ENCODE measurements at places on chromosomes 12 and 14. TPM values are rescaled to one million over a fixed set of nuclear protein-coding genes. Genes with fewer than 3 reads are reported as not detected.

The IQSEC3 gene
- total RNA-seq, result 0.44 TPM

- no peak for DNase-seq
Observed at GRCh38 chr14:67502867-67503266, 14.3 kb upstream of the TMEM229B start.

DNA sequence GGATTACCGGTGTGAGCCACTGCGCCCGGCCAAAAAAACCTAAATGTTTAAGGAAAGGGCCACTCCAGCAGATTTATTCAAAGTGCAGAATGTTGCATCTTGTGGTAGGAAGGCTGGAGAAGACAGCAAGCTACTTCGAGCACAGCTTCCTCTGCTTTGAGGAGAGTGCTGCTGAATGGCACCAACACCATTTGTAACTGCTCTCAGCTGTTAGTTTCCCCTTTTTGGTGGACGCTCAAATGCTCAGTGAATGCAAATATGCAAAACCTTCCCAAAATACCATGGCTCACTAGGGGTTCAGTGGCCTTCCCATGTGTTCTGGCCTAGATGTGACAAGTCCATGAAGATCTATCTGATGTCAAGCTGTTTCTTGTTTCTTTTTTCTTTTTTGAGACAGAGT is 2.9 kb upstream of the TDRD9 start:
- no peak for DNase-seq

- no peak for DNase-seq
Observed at GRCh38 chr12:24901576-24902461, 47.1 kb downstream of the BCAT1 start.

GRCh38 chr14:81324011-81324410 is 76.1 kb downstream of the STON2 start:
- DNase-seq, result no peak

- peak; percentile 19 for DNase-seq
Observed at GRCh38 chr12:62466018-62466593, 520 bp upstream of the MON2 start.

- DNase-seq, result peak; percentile 32
Observed at GRCh38 chr12:89469361-89469760, 55.2 kb downstream of the GALNT4 start.

The WNT1 gene
- 0.60 TPM for total RNA-seq

The NOS1 gene
- total RNA-seq, result not detected

The GPR65 gene
- total RNA-seq, result 11.6 TPM

- no peak for DNase-seq
Observed at GRCh38 chr14:94116701-94117100, 6.2 kb downstream of the IFI27 start.

DNA sequence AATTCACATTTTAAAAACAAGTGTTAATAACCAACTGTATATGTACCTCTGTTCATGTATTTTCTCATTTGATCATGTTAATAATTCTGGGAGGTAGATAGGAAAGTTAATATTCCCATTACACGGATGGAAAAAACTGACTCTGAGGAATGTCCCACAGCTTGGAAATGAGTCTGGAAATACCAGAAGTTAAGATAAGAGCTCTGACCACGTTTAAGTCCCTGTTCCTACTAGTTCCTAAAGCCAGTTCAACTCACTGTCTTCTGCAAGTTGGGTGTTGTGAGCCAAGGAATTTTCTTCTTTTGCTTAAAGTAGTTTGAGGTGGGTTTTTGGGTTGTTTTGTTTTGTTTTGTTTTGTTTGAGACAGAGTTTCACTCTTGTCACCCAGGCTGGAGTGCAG is 104.5 kb downstream of the TMEM30B start:
- DNase-seq, result no peak

- DNase-seq, result no peak
Observed at GRCh38 chr12:118058881-118059280, 2.1 kb downstream of the WSB2 start.

- no peak for DNase-seq
Observed at GRCh38 chr14:70794294-70794693, 15.0 kb downstream of the MAP3K9 start.

GRCh38 chr12:75120311-75120711 is 89.3 kb downstream of the KCNC2 start:
- DNase-seq, result no peak

The SYCP3 gene
- total RNA-seq, result 0.50 TPM

- DNase-seq, result no peak
Observed at GRCh38 chr12:12958886-12959285, 6.9 kb upstream of the GPRC5D start.

Data from activated T-helper 2 cell treated with anti-CD3 and anti-CD28 coated beads, Interferon-gamma antibody, Interleukin-2, Interleukin-4, amounts not matched to agents 10 μg/mL and 5 μg/mL and 100 μg/mL, durations not matched to agents 14 hours and 24 hours and 36 hours (primary cell).